Bone marrow (tissue), 2 donors: ENCODE measurements at places on chromosomes 6 and 20.

GRCh38 chr6:65399355-65400084 is 307.5 kb downstream of the EYS start:
- DNase-seq: no peak

GRCh38 chr6:24549158-24549557 is 54.4 kb downstream of the ALDH5A1 start:
- no peak for DNase-seq

- no peak for DNase-seq
Observed at GRCh38 chr6:29516108-29516507, 28.4 kb upstream of the MAS1L start.

DNA sequence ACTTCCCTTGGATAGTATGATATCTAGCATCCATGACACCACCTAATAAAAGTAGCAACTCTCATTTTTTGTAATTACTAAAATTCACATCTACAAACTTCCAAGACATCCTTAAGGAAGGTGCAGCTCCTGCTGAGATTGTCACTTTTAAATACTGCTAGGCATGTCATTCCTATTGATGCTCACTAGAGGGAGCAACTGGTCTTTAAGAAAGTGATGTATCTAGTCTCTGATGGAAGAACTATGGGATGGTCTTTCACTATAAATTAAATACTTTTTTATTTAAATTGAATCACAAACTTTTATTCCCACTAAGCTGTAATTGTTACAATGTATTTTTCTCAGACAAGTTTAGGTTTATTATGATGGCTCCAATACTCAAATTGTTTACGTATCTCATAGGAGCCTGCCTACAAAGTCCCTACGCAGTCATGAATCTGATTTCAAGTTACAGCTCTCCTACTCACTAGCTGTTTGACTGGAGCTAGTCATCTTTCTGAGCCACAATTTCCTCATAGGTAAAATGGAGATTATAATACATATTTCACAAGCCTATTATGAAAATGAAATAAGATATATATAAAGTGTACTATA is 8.1 kb upstream of the TSPYL1 start:
- peak; percentile 20 for DNase-seq

GRCh38 chr6:109927052-109927451 is 51.1 kb upstream of the GPR6 start:
- DNase-seq: no peak

GRCh38 chr20:50625986-50626677 is 65.2 kb downstream of the RIPOR3 start:
- DNase-seq: no peak

DNA sequence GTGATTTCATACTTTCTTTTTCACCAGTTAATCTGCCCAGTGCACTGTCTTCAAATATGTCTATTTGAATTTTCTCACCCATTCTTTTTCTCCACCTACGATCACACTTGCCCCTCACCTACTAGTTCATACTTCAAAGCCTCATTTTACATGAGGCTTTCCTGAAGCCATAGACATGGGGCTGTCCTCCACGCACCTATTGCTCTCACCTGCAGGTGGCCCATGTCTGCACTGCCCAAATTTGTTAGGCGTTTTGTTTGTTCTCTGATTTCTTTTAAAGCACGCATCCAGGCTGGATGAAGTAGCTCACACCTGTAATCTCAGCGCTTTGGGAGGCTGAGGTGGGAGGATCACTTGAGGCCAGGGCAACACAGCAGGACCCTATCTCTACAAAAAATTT is 106.8 kb upstream of the RIPOR2 start:
- no peak for DNase-seq

GRCh38 chr20:39523405-39523804 is 561.3 kb downstream of the DHX35 start:
- no peak for DNase-seq
